Retina (tissue), 1 donor: ENCODE measurements at places on chromosomes 11 and 22.

DNA sequence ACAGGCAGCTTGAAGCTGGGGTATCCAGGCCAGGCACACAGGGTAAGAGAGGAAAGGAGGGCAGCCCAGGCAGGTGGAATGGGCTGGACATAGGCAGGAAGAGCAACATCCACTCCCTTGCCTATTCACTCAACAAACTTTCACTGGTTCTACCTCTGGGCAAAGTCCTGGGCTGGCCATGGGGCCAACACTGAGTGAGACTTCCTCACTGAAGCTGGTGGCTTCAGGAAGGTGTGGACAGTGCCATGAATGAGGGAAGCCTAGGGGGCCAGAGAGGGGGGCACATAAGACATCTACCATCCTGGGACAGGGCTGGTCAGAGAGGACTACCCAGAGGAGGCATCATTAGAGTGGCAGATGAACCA is 44.9 kb upstream of the TCF20 start:
- no peak for DNase-seq

- no peak for DNase-seq
These were observed 3.1 kb upstream of the EXPH5 start for GRCh38 chr11:108596701-108597100.

DNA sequence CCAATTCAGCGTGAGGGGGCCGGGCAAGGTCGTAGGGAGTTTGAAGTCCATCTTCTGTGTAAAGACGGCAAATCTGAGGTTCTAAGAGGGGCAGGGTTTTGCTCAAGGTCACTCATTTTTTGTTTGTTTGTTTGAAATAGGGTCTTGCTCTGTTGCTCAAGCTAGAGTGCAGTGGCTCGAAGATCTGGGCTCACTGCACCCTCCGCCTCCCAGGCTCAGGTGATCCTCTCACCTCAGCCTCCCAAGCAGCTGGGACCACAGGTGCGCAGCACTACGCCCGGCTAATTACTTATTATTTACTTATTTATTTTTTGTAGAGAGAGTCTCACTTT is 355 bp upstream of the AP1B1 start:
- DNase-seq: no peak

DNA sequence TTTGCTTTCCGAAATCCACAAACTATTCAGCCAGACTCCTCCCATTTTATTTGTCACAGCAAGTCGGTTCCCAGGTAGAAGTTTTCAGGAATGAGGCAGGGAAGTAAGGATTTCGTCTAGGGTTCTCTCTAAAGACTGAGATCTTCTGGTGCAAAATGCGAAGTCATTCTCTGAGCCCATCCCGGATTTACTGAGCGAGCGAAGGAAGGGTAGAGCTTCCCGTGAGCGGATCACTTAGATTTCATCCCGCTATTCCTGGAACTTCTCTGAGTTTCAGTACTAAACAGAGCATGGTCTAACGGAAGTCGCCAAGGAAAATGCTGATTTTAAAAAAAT is 3.1 kb upstream of the CALCA start:
- peak; percentile 53 for DNase-seq

GRCh38 chr11:89293965-89294679 is 116.4 kb downstream of the TYR start:
- no peak for DNase-seq

DNA sequence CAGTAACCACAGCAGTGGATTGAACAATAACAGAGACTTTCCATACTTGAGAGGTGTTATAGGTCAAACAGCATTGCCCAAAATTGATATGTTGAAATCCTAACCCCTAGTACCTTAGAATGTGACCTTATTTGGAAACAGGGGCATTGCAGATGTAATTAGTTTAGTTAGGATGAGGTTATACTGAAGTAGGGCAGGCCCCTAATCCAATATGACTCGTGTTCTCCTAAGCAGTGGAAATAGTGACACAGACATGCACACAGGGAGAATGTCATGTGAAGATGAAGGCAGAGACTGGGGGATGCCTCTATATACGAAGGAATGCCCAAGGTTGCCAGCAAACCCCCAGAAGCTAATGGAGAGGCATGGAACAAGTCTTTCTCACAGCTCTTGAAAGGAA is 270.5 kb downstream of the TENM4 start:
- no peak for DNase-seq

DNA sequence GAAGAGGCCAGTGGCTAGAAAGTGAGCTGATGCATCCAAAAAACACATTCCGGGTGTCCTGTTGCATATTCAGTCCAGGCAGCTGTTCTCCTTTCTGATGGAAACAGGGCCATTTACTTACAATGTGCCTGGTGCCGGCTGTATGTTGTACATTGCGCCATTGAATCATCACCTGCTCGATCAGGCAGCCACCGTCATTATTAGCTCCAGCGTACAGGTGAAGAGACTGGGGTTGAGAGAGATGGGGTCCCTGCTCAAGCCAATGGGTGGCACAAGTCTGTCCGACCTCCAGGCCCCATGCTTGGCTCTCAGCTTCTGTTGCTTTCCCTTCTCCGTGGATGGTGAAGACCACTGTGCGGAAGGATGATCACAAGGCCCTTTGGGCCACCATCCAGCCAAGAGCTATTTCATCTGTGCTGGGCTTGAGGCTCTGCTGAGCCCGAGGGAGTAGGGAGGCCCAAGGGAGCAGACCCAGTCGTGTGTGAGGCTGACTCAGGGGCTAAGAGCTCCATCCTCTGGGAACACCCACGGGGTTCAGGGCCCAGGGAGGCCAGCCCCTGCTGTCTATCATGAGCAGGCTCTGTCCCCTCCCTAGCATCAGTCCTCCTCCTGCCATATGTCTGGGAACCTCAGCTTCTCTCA is 20.7 kb upstream of the EMID1 start:
- DNase-seq: no peak
